NCI-H524 (cell line): ENCODE measurements at places on chromosomes 7 and 10.

GRCh38 chr7:2666588-2667250 lies 21.3 kb upstream of the AMZ1 start:
- no peak for DNase-seq

- DNase-seq: no peak
Measured at GRCh38 chr7:43735403-43735801, 6.1 kb upstream of the COA1 start.

DNA sequence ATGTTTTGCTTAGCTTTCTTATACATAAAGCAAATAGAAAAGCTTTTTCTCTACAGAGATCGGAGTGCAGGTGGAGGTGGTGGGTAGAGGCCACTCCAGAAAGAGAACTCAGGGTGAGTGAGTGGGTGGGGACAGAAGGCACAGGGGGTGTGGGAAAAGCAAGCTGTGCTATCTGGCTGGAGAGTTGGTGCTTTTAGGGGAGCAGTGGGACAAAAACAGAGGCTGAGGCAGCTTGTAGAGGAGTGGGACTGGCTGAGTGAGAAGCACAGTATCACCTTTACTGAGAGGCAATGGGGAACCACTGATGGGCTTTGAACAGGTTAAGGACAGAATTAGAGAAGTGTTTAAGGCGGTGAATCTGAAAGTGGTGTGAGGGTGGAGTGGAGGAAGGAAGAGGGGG lies 275.3 kb downstream of the TCF7L2 start:
- no peak for DNase-seq

DNA sequence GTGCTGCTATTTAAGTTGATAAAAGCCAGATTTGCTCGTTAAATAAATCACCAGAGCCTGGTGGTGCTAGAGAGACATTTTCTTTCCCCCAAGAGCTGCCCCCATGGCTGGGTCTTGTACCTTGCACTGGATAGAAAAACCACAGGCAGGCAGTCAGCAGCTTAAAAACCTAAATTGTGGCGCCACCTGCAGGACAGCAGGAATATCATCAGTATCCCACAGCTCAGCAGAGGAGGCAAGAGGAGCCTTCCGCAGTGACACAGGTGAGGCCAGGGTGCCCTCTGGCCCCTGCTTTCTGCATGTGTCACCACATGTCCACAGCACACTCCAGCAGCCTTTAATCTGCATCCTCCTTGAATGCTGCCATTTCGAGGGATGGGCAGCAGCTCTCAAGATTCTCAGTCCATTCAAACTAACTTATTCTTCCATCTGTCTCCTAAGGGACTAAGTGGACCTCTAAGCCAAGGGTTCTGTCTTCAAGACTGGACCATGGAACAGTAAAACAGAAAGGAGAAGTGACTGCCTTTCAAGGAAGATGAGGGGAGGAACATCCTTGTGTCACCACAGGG lies 4.5 kb upstream of the PLXNA4 start:
- DNase-seq: peak; percentile 60

DNA sequence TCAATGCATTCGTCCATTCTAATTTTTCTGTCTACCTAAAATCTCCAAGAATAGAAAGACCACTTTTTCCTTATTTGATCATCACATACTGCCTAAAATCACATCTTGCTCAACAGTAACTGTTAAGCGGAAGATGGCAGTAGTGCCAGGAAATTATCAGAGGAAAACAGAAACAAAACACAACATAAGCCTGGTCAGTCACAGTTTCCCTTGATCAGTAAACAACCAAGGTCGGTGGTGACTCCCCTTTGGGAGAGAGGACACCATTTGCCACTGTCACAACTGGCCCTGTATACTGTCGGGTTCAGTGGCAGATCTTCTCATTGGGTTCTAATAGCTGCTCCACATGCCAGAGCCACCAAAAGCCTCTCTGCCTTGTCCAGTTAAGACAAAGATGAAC lies 106.6 kb downstream of the PLXNA4 start:
- DNase-seq: no peak

DNA sequence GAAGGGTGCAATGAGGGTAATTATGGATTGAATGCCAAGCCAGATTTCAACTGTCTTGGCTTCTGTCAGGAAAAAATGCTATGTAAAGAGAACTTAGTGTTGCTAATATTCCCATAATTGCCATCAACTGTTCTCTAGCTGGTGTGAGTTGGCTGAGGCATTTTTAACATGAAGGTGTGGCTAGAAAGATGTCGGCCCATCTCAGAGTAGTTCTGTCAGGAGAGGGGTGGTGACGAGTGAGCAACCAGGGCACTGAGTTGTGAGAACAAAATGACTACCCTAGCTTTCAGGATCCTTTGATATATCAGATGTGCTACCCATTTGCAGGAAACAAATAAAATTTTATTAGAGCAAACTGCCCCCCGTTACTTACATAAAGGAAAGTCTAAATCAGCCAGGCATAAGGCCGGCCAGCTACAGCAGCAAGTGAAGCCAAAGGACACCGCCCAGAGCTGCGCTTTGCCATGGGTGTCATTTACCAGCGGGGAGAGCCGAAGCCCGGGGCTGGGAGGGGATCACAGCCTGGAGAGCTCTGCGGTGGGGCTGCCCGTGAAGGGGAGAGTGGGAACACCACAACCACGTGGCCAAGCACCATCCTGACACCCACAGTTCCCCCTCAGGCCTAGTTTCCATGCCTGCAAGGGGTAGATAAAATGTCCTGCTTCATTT lies 141.4 kb downstream of the ICA1 start:
- no peak for DNase-seq
